ENCODE measurements at places on chromosomes 6 and 20.

DNA sequence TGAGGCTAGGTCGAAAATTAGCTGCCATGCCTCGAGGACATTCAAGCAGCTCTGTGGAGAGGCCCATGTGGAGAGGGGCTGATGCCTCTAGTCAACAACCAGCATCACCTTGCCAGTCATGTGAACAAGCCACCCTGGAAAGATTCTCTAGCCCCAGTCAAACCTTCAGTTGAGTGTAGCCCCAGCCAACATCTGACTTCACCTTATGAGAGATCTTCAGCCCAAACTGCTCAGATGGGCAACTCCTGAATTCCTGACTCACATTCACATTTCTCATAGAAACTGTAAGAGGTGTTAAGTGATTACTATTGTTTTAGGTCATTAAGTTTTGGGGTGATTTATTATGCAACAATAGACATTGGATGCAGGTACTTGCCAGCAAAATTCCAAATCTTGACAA, 44.9 kb downstream of the GJA10 start:
- DNase-seq, result no peak

DNA sequence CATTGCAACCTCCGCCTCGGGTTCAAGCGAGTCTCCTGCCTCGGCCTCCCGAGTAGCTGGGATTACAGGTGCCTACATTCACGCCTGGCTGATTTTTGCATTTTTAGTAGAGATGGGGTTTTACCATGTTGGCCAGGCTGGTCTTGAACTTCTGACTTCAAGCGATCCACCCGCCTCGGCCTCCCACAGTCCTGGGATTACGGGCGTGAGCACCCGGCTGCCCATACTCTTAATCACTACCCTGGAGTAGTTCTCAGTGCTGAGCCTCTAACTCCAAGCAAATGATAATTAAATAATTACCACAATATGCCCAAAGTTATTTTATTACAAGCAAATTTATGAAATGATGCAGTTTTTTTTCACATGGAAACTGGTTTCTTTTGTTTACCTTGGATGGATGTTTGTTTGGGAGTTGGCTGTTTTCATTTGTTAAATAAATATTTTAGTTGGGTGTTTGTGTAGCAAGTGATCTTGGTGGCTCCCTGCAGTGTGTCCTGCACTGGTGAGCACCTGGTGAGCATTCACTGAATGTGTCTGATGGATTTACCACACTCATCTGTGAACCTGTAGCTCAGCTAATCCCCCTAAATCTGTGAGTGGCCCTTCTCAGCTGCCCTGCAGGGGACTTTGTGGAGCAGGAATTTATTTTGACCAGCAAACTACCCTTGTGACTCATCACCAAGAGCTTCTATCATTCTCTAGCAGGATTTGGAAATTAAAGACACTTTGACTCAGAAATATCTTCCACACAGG, 36.9 kb downstream of the UTRN start:
- DNase-seq, result no peak

- DNase-seq, result no peak
Observed at GRCh38 chr20:5686384-5687105, 63.7 kb upstream of the SHLD1 start.

GRCh38 chr6:143743301-143744166, 65.8 kb downstream of the PHACTR2 start:
- DNase-seq, result no peak

DNA sequence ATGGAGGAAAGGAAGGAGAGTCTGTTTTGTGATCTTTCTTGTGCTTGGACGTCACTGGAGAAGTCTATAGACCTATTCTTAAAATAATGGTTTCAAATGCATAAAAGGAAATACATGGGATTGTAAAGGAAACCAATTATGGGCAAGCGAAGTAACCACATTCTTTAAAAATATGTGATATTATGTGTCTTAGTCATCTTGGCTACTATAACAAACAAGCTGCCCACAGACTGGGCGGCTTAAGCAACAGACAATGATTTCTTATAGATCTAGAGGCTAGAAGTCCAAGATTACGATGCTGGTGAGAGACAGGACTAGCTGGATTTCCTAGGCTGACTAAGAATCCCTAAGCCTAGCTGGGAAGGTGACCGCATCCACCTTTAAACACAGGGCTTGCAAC, 49.4 kb upstream of the CD83 start:
- no peak for DNase-seq

DNA sequence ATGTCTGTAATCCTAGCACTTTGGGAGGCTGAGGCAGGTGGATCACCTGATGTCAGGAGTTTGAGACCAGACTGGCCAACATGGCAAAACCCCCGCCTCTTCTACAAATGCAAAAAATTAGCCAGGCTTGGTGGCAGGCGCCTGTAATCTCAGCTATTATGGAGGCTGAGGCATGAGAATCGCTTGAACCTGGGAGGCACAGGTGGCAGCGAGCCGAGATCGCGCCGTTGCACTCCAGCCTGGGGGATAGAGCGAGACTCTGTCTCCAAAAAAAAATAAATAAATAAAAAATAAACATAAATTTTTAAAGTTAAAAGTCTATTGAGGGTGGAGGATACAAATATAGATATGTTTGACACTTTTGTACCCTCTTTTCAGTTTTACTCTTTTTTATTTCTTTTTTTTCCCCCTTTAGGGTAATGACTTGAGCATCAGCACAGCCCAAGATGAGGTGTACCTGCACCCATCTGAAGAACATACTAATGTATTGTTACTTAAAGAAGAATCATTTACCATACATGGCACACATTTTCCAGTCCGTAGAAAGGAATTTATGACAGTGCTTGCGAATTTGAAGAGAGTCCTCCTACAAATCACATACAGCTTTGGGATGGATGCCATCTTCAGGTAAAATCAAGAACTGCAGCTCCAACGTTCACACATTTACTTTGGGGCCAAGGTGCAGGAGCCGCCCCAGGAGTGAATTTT, 368.9 kb downstream of the LAMA2 start:
- peak; percentile 58 for DNase-seq

- no peak for DNase-seq
Observed at GRCh38 chr6:142728364-142728763, 216.6 kb downstream of the HIVEP2 start.

GRCh38 chr6:1596088-1596852, 13.4 kb upstream of the FOXC1 start:
- peak; percentile 61 for DNase-seq

GRCh38 chr6:141413196-141413595, 719.5 kb upstream of the GJE1 start:
- DNase-seq, result no peak

GRCh38 chr20:60048634-60049521, 90.7 kb downstream of the CDH26 start:
- no peak for DNase-seq

- DNase-seq, result no peak
Observed at GRCh38 chr20:41183391-41183790, 46.0 kb downstream of the PLCG1 start.

- DNase-seq, result no peak
Observed at GRCh38 chr20:44776980-44777379, 31.3 kb downstream of the KCNK15 start.

GRCh38 chr6:43719511-43719910, 31.9 kb upstream of the MRPS18A start:
- no peak for DNase-seq

DNA sequence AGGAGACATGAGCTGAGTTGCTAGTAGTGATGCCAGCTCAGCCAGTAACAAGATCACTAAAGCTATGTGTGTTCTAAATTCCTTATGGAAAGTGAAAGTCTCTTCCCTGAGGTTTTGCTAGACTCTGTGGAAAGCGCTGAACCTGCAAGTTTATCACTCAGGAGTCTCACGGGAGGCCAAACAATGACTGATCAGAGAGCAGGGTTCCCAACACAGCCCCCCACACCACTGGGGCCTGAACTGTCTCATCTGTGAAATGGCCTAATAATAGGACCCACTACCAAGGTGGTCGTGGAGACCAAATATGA, 19.9 kb downstream of the ACSS1 start:
- no peak for DNase-seq

GRCh38 chr6:109321752-109322151, 60.5 kb downstream of the CD164 start:
- DNase-seq, result no peak

DNA sequence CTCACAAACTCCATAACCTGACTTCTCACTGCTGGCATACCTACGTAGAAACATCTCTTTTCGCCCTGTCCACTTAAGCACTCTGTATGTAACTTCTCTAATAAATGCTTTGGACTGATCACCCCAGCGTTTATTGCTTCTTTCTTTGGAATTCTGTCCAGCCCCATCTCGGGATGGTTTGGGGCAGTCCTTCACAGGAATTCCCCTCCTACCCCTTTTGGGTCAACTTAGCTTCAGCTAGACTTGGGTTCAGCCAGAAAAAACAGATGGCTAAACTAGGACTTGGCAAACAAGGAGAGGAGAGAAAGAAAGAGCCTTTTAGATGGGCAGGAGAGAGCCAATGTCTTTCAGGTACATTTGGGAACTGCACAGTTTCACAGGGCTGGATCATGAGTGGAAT, 3.9 kb upstream of the LTV1 start:
- DNase-seq, result no peak

- no peak for DNase-seq
Observed at GRCh38 chr20:63655249-63655648, 2.0 kb upstream of the STMN3 start.

GRCh38 chr20:8971669-8972316, 97.1 kb upstream of the PLCB4 start:
- no peak for DNase-seq
